Stimulated activated CD4-positive, alpha-beta T cell treated with anti-CD3 and anti-CD28 coated beads, Interleukin-15, amount 100 ng/mL, for 24 hours (primary cell): ENCODE measurements at places on chromosomes 12 and 14.

DNA sequence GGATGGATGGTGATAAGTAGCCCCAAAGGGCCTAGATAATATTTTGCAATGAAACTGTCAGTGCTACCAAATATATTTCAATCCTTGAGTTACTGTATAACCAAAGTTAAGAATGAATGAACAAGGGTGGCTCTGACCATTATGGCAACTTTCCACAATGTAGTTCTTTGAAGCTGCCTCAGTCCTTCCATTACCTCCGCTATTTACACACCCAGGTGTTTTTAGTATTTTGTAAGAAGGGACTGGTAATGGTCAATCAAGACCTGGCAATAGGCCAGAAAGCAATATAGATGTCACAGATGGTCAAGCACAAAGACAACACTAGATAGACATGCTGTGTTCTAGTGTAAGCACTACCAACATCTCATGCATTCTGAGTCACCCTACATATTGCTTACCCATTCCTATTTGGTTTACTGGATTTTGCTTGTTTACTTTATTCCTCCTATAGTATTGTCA, 16.3 kb downstream of the DUSP16 start:
- DNase-seq: no peak

- DNase-seq: peak; percentile 15
These were observed 6.9 kb upstream of the BMP4 start for GRCh38 chr14:53963320-53964227.

DNA sequence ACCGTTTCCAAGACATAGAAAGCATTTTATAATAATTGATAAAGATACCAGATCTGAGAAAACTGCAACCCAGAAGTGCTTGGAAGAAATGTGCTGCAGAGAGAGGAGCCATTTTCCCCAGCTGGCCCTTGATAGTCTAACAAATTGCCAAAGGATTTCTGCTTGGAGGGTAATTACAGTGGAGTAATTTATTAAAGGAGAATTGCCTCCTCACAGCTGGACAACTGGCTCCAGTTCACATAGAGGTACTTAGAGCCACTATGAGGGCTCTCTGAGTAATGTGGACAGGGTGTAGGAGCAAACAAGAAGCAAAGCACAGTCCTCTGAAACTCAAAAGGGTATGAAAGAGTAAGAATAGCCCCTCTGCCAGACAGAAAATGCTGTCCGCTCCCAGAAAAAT, 335.6 kb downstream of the SYT1 start:
- DNase-seq: no peak

DNA sequence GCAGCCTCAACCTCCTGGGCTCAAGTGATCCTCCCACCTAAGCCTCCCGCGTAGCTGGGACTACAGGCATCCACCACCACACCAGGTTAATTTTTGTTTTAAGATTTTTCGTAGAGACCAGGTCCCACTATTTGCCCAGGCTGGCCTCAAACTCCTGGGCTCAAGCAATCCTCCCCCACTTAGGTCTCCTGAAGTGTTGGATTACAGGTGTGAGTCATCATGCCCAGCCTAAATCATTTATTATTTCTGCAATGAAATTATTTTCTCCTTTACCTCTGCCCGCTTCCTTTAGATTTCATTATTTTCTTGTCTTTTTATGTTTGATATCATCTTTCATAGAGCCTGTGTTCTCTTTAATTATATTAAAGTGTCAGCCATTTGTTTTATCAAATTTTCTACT, 165.2 kb upstream of the OTX2 start:
- no peak for DNase-seq

- no peak for DNase-seq
These were observed 126.1 kb downstream of the SMOC1 start for GRCh38 chr14:70005281-70005805.

GRCh38 chr12:95859947-95860850, 1.4 kb downstream of the SNRPF start:
- DNase-seq: no peak

GRCh38 chr14:95424529-95424928, 91.9 kb downstream of the SYNE3 start:
- no peak for DNase-seq

DNA sequence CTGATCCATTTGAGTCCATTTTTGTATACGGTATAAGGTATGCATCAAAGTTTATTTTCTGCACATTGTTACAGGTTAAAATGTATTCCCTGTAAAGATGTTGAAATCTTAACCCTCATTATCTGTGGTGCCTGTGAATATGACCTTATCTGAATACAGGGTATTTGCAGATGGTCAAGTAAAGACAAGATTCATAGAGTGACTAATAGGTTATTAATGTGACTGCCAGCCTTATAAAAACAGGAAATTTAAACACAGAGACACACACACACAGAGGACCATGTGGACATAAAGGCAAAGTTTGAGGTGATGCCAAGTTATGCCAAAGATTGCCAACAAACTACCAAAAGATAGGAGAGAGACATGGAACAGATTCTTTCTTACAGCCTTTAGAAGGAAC, 347.2 kb upstream of the DCN start:
- no peak for DNase-seq

GRCh38 chr14:79270361-79270760, 940.9 kb downstream of the DIO2 start:
- DNase-seq: no peak

GRCh38 chr12:61220337-61220736, 1039.9 kb upstream of the USP15 start:
- no peak for DNase-seq

GRCh38 chr12:111359231-111359913, 9.5 kb downstream of the PHETA1 start:
- peak; percentile 73 for DNase-seq

- DNase-seq: no peak
These were observed 884 bp upstream of the AMN1 start for GRCh38 chr12:31729705-31730104.

DNA sequence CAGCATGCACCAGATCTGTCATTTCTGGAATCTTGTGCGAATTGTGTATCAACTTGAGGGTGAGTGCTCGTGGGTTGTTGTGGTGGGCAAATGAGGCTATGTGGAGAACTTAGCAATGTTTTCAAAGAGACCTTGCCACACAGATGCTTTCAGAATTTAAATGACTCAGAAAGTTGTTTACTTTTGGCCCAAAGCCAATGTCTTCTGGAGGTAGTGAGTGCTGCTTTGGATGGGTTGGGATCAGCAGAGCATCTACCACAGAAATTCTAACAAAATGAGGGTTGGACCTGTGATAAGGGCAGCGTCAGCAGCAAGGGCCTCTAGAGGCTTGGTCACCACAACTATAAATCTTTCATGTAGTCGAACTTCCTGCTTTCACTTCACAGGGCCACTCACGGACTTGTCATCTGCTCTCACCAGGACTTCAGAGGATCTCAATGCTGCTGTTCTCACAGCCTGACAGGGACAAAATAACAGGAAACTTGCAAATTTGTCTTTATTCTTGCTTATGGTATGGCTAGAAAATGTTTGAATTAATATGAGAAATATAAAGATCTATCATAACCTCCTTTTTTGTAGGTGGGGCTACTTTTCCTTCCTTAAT, 111.4 kb downstream of the DACT1 start:
- DNase-seq: peak; percentile 28

- DNase-seq: peak; percentile 55
These were observed 6.7 kb downstream of the CDKN1B start for GRCh38 chr12:12723681-12724420.

GRCh38 chr14:106790189-106791036, 1264.0 kb downstream of the TMEM121 start:
- DNase-seq: peak; percentile 88

DNA sequence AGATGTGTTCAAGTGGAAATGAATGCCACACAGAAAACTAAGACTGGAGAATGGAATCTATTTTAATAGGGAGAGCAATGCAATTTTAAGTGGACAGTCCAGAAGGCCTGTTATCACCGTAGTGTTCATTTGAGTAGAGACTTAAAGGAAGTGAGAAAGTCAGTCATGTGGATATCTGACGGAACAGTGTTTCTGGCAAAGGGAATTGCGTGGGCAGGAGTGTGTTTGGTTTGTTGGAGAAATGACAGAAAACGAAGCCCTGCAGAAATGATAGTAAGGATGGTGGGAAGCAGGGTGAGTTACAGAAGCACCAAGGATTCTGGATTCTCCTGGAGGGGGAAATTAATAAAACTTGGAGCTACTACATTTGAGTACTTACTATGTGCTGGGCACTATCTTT, 776.6 kb downstream of the MED13L start:
- DNase-seq: no peak

- DNase-seq: no peak
These were observed 45.5 kb downstream of the B4GALNT3 start for GRCh38 chr12:505221-505620.

GRCh38 chr12:113088037-113088436, 31.5 kb downstream of the DTX1 start:
- DNase-seq: no peak

GRCh38 chr14:35229084-35229791, 62.9 kb upstream of the PSMA6 start:
- no peak for DNase-seq

DNA sequence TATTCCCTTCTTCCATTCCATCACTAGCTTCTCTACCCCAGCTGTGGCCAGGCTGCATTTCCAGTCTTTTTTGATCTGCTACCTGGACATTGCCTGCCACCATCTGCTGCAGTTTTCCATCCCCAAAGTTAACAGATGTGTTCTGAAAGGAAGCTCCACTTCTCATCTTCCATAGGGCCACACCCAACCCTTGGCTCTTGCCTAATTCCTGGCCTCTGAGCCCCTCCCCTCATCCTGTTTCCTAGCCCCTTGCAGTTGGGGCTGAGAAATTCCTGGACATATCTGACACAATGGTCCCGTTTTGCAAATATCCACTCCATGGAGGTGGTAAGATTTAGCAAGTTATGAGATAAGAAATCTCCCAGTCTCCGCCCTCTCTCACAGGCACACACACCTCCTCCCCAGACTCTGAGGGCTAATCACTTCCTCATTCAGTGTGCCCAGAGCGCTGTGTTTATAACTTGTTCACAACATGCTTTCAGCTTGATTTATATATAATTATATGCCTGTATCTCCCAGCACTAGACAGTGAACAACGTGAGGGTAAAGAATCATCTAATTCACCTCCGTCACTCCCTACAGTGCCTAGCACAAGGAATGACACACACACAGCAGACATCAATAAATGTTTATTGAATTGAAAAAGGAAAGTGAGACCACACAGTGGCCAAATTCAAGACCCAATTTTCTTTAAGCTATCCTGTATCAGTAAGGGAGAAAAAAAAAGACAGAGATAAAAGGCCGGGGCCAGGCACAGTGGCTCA, 13.4 kb downstream of the SMUG1 start:
- DNase-seq: no peak

DNA sequence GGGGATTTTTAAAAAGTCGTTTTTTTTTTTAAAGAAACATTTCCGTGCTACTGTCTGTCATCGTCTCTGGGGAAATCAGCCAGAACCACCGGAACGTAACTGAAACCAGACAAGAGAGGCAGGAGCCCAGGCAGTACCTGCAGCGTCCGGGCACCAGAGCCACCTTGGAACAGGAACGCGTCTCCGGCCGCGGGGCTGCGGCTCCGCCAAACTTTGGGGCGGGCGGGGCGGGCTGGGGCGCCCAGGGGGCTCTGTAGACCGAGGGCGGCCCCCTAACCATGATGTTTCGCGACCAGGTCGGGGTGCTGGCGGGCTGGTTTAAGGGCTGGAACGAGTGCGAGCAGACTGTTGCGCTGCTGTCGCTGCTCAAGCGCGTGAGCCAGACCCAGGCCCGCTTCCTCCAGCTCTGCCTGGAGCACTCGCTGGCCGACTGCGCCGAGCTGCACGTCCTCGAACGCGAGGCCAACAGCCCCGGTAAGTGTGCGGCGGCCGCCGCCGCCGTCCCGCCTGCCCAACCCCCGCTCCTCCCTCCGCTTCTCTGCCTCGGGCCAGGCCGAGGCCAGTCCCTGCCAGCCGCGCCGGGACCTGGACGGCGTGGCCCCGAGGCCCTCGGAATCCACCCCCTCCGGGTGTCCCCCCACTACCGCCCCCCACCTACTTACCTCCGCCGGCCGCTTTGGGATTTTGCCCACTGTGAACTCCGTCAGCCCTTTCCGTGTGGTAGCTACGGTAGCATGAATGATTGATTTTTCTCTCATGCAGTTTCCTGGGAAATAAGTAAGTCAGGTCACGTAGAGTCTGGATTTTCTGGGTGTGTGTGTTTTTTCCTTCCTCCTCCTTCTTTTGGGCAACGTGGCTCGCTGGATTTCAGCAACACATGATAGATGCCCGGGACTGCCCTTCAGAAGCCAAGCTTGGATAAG, 972 bp downstream of the SAMD4A start:
- DNase-seq: peak; percentile 60

- DNase-seq: no peak
These were observed 159.6 kb downstream of the CEP128 start for GRCh38 chr14:80781972-80782367.

DNA sequence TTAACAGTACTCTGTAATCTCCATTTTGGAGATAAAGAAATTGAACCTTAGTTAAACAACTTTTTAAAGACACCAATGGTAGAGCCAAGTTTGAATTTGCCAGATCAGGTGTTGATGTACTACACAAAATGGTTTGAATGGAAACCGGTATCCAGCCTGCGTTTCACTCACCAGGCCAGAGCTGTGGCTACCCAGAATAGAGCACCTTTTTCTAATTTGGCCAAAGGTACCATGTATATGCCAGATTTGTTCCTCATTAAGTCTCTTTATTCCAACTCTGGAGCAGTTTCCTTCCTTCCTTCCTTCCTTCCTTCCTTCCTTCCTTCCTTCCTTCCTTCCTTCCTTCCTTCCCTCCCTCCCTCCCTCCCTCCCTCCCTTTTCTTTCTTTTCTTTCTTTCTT, 39.3 kb downstream of the PALS1 start:
- no peak for DNase-seq

GRCh38 chr12:49937639-49938300, 12.8 kb upstream of the AQP2 start:
- no peak for DNase-seq

DNA sequence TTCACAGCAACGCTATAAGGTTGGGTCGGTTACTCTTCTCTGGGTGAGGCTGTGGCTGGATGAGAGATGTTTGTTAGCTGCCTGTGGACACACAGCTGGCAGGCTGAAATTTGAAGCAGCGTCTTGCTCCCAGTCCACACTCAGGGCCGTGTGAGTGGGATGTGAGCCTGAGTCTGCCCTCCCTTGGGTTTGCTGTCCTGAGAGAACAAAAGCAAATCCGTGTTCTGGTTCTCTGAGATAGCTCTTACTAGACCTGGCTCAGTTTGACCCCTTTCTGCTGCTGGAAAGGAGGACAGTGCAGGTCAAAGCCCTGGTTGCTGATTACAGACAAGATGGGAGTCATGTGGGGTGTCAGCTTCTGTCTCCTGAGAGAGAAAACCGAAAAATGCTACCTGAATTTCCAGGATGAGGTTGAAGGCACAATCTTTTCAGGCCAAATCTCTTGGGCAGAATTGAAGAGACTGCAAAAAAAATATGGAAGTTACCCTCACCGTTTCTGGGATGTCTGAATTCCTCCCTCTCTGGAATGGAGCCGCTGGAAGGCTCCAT, 270.8 kb downstream of the ZFP36L1 start:
- DNase-seq: no peak

- DNase-seq: no peak
These were observed 23.6 kb upstream of the BLTP3B start for GRCh38 chr12:100166232-100166631.

- DNase-seq: no peak
These were observed 18.3 kb downstream of the SLC17A8 start for GRCh38 chr12:100375038-100375735.

- DNase-seq: peak; percentile 76
These were observed 84.1 kb upstream of the RESF1 start for GRCh38 chr12:31874961-31875608.

GRCh38 chr12:17060260-17060659, 454.3 kb upstream of the LMO3 start:
- no peak for DNase-seq
